Activated CD4-positive, alpha-beta T cell treated with anti-CD3 and anti-CD28 coated beads for 1 hour (primary cell): ENCODE measurements at places on chromosomes 11 and 22.

DNA sequence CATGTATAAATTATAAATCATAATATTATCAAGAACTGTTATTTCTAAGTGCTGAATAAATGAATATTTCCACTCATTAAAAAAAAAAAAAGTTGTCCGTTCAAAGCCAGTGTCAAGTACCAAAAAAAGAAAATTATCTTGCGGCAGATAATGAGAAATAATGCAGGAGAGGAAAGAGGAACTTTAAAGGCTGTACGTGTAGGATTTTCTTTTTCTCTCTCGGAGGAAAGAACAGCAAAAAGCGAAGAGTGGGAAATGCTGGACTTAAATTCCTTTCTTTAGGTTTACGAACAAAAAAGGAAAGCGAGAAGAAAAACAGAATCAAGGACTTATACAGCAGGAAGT, 999 bp upstream of the CCDC83 start:
- no peak for DNase-seq

DNA sequence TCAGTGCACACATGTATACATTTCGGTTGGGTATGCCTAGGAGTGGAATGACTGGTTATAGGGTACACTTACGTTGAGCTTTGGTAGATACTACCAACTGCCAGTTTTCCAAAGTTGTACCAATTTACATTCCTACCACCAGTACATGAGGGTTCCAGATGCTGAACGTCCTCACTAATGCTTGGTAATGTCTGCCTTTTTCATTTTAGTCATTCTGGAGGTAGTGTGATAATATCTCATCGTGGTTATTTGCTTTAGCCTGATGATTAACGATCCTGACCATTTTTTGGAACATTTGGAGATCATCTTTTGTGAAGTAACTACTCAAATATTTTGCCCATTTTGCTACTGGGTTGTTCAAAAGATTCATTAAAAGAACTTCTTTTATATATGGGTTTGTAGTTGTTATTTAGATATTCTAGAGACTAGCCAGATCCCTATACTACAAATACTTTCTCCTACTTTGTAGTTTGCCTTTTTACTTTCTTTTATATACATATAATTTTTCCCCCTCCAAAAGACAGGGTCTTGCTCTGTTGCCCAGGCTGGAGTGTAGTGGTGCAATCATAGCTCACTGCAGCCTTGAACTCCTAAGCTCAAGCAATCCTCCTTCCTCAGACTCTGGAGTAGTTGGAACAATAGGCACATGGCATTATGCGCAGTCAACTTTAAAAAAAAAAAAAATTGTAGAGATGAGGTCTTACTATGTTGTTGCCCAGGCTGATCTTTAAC, 62.1 kb downstream of the RBFOX2 start:
- no peak for DNase-seq

- DNase-seq = no peak
Observed at GRCh38 chr22:31872209-31872608, 72.1 kb upstream of the YWHAH start.

DNA sequence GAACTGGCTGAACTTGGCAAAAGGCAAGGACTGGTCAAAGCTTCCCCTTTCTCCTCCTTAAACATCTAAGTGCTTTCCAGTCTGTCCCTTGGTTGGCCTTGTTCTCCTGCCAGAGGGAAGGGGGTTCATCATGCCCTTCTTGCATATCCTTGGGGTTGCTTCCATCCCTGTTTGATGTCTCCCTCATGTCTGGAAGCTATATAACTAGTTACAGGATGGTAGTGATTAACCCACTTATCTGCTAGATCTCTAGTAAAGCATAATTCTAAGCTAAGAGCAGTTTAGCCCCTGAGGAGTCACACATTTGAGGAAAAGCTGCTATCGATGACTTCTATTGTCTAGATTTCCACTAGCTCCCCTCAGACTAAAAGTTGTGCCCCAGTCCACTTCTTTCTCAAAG, 22.9 kb downstream of the APOL5 start:
- DNase-seq = no peak

- no peak for DNase-seq
Observed at GRCh38 chr22:44892803-44893730, 116.7 kb downstream of the PHF21B start.

GRCh38 chr11:95789506-95790122, at the start of gene FAM76B:
Gene FAM76B, minus strand, starts transcription at chr11:95789782. Its CDS starts 304 bp downstream, at chr11:95789478.
- DNase-seq = peak; percentile 94

GRCh38 chr11:67301951-67302516, 1.3 kb upstream of the SSH3 start:
- DNase-seq = no peak

DNA sequence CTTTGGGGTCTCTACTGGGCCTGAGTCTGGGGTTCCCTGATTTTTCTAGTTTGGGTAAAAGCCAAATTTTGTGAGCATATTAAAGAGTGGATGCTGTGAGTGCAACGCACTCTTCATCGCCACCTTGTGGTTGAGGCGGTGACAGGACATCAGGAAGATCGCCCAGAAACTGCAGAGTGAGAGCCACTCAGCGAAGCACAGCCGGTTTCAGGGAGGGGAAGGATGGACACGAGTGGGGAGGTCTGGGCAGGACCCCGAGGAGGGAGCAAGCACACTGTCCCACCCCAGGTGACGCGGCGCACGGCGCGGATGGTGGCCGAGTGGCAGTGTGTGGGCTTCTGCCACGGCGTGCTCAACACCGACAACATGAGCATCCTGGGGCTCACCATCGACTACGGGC, 9.1 kb downstream of the SELENOO start:
- DNase-seq = peak; percentile 60

- DNase-seq = no peak
Observed at GRCh38 chr11:7999795-8000194, 12.7 kb downstream of the EIF3F start.

DNA sequence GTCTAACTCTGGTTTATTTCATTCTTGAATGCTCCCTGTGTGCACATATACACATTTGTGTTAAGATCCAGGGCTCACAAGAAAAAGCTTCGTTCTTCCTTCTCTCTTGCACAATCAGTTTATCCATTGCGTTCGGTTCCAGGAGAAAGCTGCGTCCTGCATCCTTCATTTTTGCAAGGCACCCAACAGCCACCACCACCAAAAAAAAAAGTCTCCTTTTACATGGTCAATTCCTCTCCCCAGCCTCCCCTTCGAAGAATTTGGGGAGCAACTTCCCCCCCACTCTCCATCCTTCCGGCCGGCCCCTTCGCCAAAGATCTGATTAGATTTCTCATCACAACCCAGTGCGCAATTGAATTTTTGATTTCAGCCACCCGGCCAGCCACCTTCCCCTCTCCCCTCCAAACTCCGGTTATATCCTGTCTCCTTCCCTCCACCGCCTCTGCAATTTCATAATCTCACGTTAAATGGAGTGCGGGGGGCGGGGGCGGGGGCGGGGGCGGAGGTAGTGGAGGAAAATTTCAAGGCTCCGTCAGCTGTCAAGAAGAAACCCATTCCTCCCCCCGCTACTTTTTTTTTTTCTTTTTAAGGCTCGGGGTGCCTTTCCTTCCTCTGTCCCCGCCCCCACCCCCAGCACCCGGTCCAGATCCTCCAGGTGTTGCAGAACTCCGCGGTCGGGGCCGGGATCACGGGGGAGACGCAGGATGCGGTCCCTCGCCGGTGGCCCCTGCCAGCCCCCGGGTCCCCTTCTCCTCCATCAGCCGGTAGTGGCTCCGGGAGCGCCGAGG, 1166.5 kb downstream of the LRRC4C start:
- DNase-seq = no peak

GRCh38 chr11:70521475-70522308, 123.4 kb downstream of the CTTN start:
- no peak for DNase-seq

- no peak for DNase-seq
Observed at GRCh38 chr22:50553310-50553709, 7.6 kb downstream of the KLHDC7B start.

- no peak for DNase-seq
Observed at GRCh38 chr11:94871491-94872185, 101.7 kb downstream of the CWC15 start.

DNA sequence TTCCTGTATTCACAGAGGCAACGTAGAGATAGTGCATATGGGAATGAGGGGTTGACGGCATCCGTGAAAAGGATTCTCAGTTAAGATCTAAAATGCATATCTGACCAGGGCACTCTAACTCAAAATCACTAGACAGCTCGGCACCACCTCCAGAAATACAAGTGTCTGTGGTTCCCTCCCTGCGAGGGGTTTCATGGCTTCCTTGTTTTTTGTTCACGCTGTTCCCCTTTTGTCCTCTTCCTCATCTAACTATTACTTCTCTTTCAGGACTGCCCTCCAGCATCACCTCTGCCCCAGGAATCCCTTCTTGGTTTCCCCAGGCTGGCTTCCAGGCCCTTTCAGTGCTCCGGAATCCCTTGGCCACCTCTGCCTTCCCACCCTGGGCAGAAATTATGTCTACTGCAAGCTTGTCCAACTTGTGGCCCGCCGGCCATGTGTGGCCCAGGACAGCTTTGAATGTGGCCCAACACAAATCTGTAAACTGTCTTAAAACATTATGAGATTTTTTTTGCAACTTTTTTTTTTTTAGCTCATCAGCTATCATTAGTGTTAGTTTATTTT, 159.9 kb downstream of the FBXO7 start:
- DNase-seq = no peak

DNA sequence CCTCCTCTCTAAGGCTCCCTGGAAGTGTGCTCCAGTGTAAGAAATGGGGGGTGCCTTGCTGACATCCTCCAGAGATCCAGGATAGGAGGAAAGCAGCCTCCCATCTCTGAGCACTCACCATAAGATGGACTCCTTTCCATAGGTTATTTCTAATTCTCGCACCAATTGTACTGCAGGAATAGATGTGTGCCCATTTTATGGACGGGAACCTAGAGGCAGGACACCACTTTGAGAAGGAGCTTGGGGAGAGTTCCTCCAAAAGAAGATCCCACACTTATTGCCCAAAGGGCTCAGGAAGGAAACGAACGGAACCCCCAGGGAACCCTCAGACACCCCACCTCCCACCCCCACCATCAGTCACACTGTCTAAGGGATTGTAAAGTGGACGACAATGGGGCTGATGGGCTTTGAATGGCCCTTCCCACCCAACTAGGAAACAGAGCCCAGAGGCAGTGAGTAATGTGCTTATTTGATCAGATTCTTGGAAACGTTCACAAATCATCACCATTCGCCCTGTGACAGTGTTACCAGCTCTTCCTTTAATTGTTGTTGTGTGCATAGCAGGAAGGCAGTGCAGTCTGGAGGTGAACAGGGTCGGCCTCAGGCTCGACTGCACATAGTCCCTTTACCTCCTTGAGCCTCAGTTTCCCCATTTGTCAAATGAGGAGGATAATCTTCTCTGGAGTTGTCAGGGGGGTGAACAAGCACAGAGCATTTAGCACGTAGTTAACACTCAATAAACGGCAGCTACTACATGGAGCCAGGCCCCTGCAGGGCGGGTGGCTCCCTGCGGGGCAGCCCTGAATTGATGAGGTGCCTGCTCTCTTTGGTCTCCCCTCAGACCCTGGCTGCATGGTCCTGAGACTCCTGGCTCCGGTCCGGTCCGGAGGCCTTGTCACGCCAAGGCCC, 8.4 kb upstream of the MN1 start:
- no peak for DNase-seq

GRCh38 chr11:96841792-96842191, 452.0 kb downstream of the JRKL start:
- DNase-seq = no peak
